ENCODE measurements at places on chromosomes 6 and 20. TPM values are rescaled to one million over a fixed set of nuclear protein-coding genes. Genes with fewer than 3 reads are reported as not detected.

HLA-DPA1 gene
- not detected for total RNA-seq

GRCh38 chr6:31851485-31851832 is 11.2 kb downstream of the NEU1 start:
- H3K27me3 ChIP-seq, result no peaks in the 10 kb centered on the region
- H3K4me3 ChIP-seq, result no peak overlapping the region
- no peaks in the 10 kb centered on the region for H3K4me1 ChIP-seq
- DNase-seq, result no peak

GRCh38 chr20:50870561-50871161 is 60.6 kb downstream of the ADNP start:
- no peaks in the 10 kb centered on the region for H3K4me1 ChIP-seq
- H3K27me3 ChIP-seq, result no peaks in the 10 kb centered on the region
- H3K27ac ChIP-seq, result no peak overlapping the region
- H3K4me3 ChIP-seq, result no peak overlapping the region
- no peaks in the 10 kb centered on the region for H3K36me3 ChIP-seq
- DNase-seq, result no peak

PDE7B gene
- not detected for total RNA-seq

SAMD3 gene
- total RNA-seq, result 0.29 TPM

BPIFB2 gene
- total RNA-seq, result not detected

CPNE5 gene
- total RNA-seq, result not detected

TOMM6 gene
- total RNA-seq, result 147 TPM

GRCh38 chr6:40855168-40855880 is 183.7 kb downstream of the UNC5CL start:
- no peak overlapping the region for H3K27ac ChIP-seq
- peaks cover 7% of the 10 kb centered on the region for H3K27me3 ChIP-seq
- no peaks in the 10 kb centered on the region for H3K36me3 ChIP-seq

AKAP12 gene
- total RNA-seq, result 5.3 TPM

DNA sequence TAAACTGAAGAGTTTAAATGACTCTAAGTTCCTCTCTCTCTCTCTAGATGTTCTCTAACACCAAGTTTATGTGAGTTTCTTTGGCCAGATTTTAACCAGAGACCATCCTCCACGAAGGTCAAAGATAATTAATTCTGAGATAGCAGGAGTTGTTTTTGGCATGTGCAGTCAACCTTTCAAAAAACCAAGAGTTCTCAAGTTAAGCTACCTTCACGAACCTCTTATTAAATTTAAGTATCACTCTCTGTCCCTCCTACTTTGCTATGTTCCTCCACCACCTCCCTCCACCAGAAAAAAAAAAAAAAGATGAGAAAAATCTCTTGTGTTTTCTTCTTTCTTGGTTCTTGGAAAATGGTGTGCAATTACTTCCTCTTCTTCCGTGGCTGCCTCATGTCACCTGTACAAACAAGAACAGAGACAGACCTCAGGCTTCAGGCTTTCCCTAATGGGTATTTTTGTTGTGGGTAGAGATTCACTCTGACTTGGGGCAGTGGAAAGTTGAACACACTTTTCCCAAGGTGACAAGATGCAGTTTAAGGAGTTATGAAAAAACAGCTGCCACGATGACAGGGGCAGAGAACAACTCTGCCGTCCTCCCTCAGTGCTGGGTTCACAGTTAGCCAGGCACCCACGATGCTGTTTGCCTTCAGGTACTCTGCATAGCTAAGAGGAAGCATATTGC is 64.3 kb downstream of the ADTRP start:
- H3K27ac ChIP-seq, result no peak overlapping the region
- H3K4me1 ChIP-seq, result no peaks in the 10 kb centered on the region
- peaks cover 3% of the 10 kb centered on the region for H3K36me3 ChIP-seq
- H3K4me3 ChIP-seq, result no peak overlapping the region
- H3K27me3 ChIP-seq, result no peaks in the 10 kb centered on the region
- DNase-seq, result no peak

NHSL1 gene
- 13.9 TPM for total RNA-seq

C6orf15 gene
- not detected for total RNA-seq

DNA sequence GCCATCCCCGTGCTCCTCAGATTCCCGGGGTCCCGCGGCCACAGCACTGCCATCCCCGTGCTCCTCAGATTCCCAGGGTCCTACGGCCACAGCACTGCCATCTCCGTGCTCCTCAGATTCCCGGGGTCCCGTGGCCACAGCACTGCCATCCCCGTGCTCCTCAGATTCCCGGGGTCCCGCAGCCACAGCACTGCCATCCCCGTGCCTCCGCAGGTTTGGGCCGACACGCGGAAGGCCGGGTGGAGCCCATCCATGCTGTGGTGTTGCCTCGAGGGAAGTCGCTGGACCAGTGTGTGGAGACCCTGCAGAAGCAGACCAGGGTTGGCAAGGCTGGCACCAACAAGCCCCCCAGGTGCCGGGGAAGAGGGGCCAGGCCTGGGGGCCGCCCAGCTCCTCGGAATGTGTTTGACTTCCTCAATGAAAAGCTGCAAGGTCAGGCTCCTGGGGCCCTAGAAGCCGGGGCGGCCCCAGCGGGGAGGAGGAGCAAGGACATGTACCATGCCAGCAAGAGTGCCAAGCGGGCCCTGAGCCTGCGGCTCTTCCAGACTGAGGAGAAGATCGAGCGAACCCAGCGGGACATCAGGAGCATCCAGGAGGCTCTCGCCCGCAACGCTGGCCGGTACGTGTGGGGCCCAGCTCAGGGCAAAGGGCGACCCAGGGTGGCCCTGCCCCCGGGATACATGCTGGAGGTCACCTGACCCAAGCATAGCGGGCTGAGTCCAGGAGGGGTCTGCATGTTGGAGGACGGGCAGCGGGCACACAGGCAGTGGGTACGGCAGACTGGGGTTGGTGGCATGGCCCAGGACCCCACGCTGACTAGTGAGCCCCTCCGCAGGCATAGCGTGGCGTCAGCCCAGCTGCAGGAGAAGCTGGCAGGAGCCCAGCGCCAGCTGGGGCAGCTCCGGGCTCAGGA is 1.3 kb upstream of the LIME1 start:
- H3K36me3 ChIP-seq, result peaks cover 70% of the 10 kb centered on the region
- no peaks in the 10 kb centered on the region for H3K27me3 ChIP-seq
- H3K27ac ChIP-seq, result no peak overlapping the region
- no peak for DNase-seq
- no peak overlapping the region for H3K4me3 ChIP-seq
